T47D (cell line): ENCODE measurements at places on chromosomes 1 and 21.
A peak's percentile ranks its signal among the peaks of the same experiment; 100 is the strongest.

DNA sequence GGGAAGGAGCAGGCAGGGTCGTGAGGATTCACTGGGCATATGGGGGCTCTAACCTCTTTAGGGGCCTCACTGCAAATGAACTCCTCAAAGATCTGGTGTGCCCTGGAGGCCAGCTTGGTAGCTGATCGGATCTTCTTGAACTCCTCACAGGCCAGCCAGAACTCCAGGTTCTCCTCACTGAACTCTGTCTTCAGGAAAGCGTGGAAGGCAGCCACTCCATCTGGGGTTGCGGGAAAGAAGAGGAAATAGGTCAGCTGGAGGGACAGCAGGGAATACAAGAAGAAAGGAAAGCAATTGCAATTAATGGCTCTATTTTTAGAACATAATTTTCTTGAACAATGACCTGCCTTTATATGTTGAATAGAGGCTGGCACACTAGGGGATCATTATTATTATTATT is 2.3 kb downstream of the RGS16 start:
- no peak for DNase-seq

GRCh38 chr1:208183977-208184911 is 59.9 kb downstream of the PLXNA2 start:
- no peak for DNase-seq

DNA sequence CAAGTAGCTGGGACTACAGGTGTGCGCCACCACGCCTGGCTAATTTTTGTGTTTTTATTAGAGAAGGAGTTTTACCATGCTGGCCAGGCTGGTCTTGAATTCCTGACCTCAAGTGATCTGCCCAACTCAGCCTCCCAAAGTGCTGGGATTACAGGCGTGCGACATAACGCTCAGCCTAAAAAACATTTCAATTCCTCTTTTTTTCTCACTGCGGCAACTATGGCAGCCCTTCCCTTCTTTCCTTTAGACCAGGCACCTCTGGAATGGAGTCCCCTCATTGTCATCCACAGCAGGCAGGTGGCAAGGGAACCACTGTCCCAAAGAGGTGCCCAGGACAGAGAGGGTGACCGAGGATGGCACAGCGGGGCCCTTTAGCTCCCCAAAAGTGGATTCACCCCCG is 14.1 kb downstream of the CEP104 start:
- DNase-seq = no peak

DNA sequence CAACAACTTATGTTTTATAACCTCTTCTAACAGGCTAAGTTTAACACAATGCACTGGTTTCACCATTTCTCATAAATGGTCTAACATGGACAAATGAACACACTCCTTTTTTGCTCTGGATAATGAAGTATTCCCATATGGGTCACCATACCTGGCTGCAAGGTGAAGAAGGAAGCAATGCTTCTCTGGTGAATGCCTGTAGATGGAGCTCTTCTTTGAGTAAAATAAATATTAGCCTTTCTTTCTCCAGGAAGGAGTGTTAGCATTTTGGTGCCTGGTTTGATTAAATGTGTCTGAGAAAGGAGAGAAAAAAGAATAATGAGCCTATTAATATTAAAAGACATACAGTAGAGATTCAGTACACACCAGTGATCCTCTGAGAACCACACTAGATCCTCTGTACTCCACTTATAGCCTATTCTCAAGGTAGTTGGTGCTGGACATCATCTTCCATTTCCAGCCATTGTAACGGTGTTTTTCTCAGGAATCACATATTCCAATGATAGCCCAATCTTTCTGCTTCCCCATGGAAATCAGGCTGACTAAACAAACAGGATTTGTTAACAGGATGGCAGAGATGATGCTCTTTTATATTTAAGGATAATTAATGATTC is 17.6 kb downstream of the MTFR1L start:
- peak; percentile 55 for DNase-seq

DNA sequence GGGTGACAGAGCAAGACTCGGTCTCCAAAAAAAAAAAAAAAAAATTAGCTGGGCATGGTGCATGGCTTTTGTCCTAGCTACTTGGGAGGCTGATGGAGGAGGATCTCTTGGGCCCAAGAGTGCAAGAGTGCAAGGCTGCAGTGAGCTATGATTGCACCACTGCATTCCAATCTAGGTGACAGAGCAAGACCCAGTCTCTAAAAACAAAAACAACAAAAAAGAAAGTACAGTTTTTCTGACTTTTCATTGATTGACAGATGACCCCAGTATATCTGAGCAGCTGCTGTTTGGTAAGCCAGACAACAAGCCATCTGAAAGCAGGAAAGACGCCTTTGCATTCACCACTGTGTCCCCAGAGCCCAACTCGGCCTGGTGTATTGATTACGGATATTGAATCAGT is 10.9 kb upstream of the DPT start:
- no peak for DNase-seq

DNA sequence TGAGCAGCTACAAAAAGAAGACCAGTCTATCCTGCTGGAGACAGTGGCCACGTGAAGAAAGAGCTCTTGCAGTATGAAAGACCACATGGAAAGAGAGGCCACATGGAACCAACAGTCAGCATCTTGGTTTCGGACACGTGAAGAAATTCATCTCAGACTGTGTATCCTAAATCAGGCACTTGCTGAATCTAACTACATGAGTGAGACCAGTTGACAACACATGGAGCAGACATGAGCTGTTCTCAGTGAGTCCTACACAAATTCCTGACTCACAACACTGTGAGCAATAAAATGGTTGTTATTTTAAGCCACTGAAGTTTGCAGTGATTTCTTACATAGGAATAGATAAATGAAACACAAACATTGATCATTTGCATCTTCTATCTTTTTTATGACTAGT is 2.4 kb upstream of the TAF1A start:
- DNase-seq = no peak

- no peak for DNase-seq
Measured at GRCh38 chr1:209064850-209065706, 518.4 kb upstream of the CAMK1G start.

DNA sequence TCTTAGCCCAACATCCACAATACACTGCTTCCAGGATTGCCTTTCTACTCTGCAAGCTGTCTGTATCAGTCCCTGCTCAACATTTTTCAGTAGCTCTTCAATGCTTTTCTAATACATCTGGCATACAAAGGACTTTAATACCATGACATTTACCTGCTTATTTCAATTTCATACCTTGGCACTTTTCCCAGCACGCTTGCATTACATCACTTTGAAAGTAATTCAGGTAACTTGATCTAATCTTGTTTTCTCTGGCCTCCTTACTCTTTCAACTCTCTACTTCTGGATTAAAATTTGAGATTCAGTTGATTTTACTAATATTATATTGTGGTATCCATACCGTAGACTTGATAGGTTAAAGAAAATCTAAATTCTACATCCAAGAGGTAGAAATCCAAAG is 103.0 kb downstream of the PTGS2 start:
- DNase-seq = peak; percentile 42

- DNase-seq = no peak
Measured at GRCh38 chr1:66302815-66303214, 231.1 kb upstream of the SGIP1 start.

DNA sequence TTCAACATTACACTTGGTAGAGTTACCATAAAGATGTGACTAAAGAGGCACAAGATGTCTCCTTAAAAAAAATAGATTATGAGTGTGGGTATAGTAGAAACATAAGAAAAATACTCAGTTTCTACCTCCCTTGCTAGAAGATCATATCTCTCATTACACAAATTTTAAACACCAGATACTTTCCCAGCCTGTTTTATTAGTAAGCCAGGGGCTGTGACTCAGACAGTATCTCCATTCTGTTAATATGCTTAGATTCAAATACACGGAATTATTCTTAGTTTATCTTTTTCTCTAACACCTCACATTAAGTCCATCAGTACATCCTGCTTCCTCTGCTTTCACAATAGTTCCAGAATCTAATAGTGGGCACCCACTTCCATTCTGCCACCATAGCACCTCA is 561.8 kb upstream of the ADAMTS5 start:
- DNase-seq = no peak

DNA sequence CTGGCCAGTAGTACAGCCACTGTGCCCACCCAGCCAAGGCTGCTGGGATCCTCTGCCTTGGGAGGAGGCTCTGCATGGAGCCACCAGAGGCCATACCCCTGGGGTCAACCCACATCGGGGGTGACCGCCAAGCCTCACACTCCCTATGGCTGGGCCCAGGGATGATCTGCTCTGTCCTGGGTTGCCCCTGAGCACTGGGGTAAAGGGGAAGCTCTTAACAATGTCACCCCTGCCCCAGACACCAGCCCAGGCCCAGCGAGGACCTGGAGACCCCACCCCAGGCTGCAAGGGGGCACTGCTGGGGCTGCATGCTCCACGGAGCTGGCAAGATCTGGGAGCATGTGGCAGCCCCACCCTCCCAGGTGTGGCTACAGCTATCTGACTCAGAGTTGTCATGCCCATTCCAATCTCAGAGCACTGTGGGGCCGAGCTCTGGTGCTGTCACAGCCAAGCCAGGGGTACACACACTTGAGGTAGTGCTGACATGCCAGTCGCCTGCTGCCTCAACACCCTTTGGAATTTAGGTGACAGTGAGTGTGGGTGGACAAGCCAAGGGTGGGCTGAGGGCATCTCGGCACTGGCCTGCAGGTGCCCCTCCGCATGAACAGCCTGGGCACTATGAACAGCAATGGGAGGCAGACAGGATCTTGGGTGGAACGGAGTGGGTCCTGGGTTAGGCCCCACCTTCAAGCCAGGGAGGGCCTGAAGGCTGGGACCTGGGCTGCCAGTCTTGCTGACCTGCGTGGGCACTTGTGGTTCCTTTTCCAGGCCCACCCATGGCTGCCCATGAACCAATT is 427.7 kb downstream of the LRRIQ3 start:
- DNase-seq = no peak

GRCh38 chr1:1040004-1040991 is 20.4 kb downstream of the AGRN start:
- peak; percentile 91 for DNase-seq

DNA sequence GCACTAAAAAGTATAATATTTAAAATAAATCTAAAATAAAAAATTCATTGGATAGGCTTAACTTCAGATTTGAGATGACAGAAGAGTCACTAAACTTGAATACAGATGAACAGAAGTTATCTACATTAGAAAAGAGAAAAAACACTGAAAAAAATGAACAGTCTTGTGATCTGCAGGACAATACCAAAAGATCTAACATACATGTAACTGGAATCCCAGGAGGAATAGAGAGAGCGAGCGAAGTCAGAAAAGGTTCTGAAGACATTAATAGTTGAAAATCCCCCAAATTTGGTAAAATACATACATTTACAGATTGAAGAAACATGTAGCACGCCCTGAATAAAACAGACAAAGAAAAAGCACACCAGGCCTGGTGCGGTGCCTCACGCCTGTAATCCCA is 21.2 kb downstream of the B3GALNT2 start:
- DNase-seq = no peak

DNA sequence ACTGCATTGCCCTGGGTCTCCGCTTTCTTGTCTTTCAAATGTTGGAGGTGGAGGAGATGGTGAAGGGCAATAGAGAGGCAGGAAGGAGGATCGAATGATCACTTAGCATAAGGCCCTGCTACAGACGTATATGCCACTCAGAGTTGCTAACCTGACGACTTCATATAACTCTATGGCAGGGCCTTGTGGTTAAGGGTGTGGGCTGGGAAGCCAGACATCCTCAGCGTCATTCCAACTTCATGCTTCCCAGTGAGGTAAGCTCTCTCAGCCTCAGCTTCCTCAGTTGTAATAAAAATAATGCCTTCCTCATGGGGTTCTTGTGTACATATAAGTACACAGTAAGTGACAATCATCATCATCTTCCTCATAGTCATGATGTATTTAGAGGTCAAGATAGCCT is 54.6 kb downstream of the CASQ2 start:
- DNase-seq = no peak

DNA sequence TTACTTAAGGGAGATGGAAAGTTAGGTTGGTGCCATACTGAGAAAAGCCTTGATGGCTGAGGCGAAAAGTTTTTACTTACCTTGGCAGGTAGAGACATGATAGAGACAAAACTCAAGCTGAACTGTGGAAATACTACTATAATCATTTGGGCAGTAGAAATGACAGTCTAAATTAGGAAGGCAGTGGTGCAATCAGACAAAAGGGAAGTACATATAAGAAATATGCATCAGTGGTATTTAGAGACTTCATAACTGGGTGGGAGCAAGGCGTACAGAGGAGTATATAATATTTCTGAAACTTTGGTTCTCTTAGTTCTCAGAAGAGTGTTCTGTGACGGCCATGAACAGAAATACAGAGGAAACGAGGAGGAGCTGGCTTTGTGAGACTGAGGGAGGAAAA is 2.4 kb upstream of the CEP350 start:
- DNase-seq = no peak

DNA sequence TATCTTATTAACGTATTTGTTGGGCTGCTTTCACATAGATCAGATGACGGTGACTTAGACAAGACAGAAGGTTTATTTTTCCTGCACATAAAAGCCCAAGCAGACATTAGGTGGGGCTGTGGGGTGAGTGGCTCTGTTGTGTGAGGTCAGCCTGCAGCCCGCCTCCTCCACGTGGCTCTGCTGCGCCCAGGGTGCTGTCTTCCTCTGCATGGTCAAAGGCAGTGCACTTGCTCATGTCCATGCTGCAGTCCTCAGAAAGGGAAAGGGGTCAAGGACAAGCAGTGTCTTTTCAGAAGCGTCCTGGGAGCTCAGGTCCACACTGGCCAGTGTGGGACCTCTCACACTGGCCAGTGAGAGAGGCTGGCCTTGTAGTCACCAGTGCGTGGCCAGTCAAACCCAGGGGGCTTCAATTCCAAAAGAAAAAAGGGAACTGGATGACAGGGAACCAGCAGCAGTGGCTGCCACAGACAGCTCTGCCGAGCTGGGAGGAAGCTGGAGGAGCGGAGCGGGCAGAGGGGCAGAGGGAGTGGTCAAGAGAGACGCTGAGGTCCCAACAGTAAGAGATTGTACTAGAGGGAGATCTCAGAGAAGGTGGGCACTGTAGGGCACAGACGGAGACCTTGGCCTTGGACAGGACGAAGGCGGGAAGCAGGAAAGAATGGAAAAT is 35.9 kb upstream of the SLC45A1 start:
- no peak for DNase-seq

DNA sequence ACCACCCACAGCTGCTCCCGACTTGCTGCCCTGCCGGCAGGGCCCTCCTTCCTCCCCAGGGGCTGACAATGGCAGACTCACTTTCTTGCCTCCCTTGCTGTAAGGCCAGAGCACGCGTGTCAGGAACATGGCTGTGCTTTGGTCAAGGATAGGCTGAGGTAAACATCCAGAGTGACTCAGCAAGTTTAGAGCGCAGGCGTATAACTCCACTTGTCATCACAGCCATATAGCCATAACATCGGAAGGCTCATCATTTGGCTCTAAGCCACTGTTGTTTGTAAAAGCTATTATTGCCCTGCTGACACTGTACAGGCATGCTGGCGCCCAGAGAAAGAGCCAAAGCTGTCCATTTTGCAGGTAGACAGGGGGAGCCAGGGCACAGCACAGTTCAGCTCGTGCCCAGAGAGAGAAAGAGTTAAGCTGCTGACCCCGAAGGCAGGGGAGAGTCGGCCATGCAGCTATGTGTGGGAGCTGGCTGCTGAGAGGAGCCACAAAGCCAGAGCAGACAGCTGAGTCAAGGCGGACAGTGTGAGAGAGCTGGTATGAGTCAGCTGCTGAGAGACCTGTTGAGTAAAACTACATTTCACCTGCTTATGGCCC is 60.6 kb downstream of the GNG4 start:
- DNase-seq = no peak
